Stimulated activated CD8-positive, alpha-beta memory T cell treated with anti-CD3 and anti-CD28 coated beads, Interleukin-15, amount 100 ng/mL, for 24 hours (primary cell): ENCODE measurements at places on chromosomes 6 and 20.
A peak's percentile ranks its signal among the peaks of the same experiment; 100 is the strongest.

DNA sequence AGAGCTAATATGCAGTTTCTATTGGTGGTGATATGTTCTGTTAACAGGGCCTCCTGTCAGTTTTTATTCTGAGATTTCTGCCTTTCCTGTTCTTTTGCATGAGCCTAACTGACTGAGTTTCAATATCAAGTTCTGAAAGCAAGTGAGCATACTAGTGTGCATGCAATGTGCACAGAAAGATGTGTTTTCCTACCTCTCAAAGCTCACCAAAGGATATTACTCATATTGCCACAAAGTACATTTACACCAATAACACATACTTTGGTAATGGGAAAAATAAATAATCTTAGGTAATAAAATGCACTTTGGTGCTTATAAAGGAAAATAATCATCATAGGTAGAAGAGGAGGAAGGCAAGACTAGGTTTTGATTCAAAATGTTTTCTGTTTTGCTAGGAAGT lies 195.0 kb downstream of the KHDC1L start:
- no peak for DNase-seq

DNA sequence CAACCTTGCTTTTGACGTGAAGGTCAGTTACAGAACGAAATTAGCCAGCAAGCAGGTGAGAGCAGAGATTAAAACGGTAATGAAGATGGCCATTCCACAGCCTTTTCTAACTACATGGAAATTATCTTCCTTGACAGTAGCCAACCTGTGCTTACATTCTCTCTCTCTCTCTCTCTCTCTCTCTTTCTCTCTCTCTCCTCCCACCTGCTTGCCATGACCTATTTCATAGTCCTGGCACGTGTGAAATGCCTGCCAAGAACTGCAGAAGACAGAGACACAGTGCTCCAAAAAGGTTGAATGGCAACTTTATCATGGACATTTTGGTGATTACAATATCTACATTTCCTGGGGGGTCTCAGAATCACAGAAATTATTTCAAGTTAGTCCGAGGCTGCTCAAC lies 38.5 kb upstream of the SALL4 start:
- no peak for DNase-seq

DNA sequence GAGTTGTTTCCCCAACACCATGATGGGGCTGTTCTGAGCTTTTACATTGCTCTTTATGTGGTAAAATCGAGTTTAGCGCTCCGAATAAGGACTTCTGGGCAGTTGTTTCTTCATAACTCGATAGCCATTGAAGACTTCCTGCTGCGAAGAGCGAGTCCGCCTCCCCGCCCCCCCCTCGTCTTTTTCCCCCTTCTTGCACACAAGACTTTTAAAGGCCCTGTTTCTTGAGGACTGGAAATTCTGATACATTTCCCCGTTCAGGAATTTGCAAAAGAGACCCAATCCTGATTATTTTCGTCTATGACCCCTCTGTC lies 1.5 kb upstream of the CITED2 start:
- no peak for DNase-seq

DNA sequence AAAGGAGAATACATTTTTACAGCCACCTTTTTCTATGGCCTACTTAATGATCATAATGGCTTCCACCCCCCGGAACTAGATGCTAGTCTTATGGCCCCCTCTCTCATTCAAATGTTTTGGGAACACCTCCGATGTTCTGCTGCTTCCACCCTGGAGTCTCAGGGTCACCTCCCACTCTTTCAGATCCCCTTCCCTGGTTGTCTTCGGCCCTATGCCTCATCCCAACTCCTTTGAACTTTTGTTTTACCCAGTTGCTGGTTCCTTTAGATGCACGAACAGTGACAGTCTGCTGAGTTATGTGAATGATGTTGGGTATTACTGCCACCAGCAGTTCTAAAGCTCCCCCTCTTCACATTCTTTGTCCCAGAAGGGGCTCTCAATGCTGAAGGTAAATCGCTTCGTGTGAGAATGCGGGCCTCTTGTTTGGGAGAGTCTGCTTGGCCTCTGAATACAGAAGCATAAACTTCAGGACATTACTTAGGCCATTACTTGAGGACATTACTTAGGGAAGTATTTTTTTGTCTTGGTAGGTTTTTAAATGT lies 309.1 kb downstream of the SOX4 start:
- no peak for DNase-seq

DNA sequence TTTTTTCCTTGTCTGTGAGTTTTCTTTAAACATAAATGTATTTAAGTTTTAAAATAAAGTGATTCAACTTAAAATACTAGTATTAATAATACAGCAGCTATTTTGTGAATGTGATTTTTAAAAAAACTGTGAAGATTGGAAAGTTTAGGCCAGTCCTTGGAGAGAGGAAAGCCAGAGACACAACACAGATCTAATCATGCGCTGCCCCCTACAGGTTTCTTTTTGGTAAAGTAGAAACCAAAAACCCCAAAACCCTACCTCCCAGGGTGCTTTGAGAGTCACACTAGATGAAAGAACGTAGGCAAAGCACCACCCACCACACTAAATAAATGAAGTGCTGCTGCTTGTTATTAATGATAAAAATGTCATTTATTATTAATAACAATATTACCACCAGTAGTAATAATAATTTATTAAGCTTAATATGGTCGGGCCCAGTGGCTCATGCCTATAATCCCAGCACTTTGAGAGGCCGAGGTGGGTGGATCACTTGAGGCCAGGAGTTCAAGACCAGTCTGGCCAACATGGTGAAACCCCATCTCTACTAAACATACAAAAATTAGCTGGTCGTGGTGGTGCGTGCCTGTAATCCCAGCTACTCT lies 33.7 kb downstream of the SLC9A8 start:
- no peak for DNase-seq

DNA sequence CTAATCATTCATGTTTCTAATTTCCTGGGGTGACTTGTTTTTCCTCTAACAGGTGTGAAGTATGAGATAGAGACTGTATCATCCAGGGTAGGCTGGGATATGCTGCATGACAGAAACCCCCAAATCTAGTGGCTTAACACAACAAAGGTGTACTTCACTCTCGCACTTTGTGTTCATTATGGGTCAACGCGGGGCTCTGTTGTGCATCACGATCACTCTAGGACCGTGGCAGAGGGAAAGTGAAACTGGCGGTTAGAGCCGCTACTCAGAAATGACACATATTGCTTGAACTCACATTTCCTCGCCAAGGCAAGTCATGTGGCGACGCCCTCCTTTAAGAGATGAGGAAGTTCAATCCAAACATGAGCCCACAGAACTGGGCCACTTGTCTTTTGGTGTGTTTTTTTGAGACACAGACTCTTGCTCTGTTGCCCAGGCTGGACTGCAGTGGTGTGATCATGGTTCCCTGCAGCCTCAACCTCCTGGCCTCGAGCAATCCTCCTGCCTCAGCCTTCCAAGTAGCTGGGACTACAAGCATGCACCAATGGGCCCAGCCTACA lies 41.3 kb downstream of the PCNA start:
- DNase-seq: peak; percentile 26

- DNase-seq: no peak
Observed at GRCh38 chr6:135115834-135116233, 61.2 kb upstream of the HBS1L start.
